ENCODE measurements at places on chromosomes 13 and 19.

- no peak for DNase-seq
These were observed 30.3 kb downstream of the ADPRHL1 start for GRCh38 chr13:113422807-113423519.

DNA sequence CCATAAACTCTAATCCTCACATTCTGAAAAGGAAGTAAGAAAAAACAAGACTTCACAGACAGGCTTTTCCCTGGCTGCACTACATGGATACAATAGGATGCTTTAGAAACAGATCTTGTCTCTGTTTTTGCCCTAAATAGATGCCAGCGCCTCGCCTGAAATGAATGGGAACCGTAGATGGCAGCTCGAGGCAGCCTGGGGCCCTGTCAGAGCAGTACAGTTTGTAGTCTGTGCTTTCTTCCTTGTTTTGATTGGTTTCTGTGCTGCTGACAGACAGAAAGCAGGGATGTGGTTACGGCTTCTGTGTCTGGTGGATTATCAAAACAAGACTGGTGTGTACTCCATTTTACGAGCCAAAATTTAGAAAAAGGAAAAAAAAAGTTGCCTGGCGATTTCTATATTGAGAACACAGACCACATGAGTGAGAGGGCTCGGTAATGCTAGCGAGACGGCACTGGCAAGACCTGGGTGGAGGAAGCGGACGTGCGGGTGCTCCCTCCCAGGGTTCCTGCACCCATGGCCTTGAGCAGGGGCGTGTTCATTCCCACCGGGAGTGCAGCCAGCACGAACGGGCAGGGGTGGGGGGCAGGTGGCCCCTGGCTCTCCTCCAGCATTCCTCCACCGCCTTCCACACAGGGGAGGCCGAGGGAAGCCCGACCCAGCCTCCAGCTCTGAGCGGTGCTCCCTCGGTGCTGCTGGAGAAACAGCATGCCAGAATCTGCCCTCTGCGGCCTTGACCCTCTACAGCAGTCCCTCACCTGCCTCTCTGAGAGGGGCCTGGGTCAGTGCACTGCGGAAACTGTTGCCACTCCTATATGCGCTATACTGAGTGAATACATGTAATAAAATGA is 37.6 kb upstream of the C1QTNF9 start:
- DNase-seq = no peak

DNA sequence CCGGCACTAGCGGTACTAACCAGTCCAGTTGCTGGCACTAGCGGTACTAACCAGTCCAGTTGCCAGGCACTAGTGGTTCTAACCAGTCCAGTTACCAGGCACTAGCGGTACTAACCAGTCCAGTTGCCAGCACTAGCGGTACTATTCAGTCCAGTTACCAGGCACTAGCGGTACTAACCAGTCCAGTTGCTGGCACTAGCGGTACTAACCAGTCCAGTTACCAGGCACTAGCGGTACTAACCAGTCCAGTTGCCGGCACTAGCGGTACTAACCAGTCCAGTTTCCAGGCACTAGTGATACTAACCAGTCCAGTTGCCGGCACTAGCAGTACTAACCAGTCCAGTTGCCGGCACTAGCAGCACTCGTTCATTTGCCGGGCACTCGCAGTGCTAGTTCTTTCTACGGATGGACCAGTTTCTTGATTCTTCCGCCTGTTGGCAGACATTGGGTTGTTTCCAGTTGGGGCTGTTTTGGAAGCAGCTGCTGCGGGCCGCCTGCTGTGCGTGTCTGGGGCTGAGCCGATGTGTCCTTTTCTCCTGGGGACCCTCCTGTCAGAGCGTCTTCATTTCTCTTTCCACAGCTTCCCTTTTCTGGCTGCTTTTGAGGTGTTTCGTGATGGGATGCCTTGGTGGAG is 123.4 kb upstream of the MCF2L start:
- no peak for DNase-seq

DNA sequence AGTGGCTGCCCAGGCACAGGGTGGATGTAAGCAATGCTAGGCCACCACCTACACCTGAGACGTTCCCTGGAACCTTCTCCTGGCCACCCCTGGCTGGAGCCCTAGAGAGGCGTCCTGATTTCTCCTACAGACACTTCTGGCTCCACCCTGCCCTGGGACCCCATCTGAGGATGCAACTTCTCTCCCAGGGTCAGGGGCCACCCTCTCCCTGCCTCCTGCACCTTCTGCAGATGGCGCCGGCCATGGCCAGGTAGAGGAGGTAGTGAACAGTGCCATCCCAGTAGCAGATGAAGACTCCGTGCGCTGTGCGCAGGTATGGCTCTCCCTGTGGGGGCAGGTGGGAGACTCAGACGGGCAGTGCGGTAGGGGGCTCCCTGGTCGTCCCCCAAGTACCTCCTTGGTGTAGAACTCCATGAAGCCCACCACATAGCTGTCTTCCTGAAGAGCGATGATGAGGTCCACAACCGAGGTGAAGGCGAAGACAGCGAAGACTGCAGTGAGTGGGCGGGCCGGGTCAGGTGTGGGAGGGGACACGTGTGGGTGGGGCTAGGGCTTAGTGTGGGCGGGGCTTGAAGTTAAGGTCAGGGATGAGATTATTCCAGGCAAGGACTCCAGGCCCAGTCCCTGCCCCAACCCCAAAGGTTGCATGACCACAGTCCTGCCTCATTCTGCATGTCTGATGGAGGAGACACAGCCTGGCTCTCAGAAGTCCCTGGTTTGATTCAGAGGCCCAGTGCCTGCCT is 3.0 kb downstream of the TM6SF2 start:
- DNase-seq = no peak

DNA sequence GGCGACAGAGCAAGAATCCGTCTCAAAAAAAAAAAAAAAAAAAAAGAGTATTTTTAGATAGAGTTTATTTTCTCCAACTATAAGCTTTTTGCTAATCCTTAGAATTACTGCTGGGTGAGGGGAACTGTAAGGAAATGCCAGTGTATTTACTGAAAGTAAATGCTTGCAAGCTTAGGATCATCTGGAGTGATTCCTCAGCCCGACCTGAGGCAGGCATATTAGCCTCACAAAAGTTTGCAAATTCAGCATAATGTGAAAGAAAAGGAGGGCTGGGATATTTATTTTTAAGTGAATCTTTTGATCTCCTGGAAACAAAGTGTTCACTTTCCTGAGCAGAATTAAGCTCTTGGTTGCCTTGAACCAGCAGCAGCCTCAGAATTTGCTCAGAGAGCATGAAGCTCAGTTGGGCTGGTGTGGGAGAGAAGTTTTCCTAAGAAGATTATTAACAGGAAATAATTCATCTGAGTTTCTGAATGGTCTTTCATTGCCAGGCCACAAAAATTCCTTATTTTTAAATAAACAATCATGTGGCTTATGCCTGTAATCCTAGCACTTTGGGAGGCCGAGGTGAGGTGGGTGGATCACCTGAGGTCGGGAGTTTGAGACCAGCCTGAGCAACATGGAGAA is 24.7 kb upstream of the SPATA13 start:
- DNase-seq = no peak

- no peak for DNase-seq
These were observed 5.0 kb upstream of the HIF3A start for GRCh38 chr19:46291829-46292228.

GRCh38 chr13:46315491-46316075 is 71.5 kb downstream of the RUBCNL start:
- no peak for DNase-seq

DNA sequence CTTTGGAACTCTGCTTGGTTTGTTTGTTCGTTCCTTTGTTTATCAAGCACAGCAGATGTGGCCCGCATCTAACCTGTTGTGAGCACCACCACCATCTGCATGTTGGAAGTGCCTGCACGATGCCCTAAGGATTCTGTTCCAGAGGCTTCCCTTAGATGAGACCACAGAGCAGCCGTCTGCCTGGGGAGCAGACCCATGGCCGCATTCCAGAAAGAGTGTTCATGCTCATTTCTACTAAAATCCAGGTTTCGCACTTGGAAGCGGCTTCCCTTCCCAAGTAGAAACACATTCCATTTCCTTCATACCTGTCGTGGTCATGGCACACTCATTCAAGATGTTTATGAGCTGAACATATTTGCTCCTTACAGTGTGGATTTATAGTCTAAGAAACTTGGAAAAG is 27.2 kb downstream of the COL4A2 start:
- no peak for DNase-seq

DNA sequence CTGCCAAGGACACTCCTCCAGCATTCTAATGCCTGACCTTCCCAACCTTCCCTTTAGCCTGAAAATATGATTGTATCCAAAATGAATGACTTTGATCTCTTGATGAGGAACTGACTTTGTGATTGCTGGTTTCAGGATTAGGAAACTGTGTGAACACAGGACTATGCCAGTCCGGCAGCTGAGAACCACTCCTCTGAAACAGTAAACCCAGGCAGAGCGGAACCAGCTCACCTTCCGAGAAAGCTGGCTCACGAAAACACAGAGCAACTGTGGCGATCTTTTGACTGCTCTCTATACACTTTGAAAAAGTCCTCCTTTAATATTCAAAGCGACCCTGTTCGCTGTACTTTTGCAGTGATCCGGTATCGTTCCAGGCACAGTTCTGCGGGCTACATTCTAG is 258.8 kb upstream of the IRS2 start:
- DNase-seq = no peak

- no peak for DNase-seq
These were observed 59.4 kb downstream of the ZDHHC20 start for GRCh38 chr13:21399741-21400140.

GRCh38 chr13:28710161-28710560 is 8.6 kb downstream of the SLC46A3 start:
- DNase-seq = no peak

GRCh38 chr13:20825477-20825875 is 51.7 kb upstream of the EEF1AKMT1 start:
- DNase-seq = no peak

DNA sequence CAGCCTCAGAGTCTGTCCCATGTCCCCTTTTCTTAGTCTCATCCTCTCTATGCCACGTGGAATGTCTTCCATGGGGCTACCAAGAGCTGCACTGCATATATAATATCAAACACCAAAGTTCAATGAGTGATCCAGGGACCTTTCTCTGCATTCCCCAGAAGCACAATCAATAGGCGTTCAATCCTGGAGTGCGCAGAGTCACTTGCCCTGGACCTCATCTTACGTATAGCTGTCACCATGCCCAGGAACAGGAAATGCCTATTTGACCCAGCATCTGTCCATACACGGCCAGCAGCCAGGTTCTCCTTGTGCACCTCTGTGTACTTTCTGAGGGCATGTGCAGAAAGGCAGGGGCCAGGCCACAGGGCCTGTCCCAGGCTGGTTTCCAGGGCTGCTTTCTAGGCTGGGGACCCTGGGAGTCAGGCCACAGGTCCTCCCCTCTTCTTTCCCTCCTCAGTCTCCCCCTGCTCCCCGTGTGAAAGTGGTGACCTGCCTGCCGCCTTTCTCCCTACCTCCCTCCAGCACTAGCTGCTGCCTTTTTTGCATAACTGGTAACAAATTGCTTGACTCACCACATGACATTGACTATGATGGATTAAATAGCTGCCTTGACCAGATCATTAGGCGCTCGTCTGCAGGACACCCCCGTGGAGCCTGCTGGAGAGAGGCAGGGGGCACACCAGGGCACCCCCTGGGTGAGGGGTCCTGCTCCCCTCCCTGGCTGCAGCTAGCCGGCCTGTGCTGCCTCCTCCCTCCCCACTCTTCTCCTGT is 222.0 kb downstream of the ZNF536 start:
- no peak for DNase-seq

DNA sequence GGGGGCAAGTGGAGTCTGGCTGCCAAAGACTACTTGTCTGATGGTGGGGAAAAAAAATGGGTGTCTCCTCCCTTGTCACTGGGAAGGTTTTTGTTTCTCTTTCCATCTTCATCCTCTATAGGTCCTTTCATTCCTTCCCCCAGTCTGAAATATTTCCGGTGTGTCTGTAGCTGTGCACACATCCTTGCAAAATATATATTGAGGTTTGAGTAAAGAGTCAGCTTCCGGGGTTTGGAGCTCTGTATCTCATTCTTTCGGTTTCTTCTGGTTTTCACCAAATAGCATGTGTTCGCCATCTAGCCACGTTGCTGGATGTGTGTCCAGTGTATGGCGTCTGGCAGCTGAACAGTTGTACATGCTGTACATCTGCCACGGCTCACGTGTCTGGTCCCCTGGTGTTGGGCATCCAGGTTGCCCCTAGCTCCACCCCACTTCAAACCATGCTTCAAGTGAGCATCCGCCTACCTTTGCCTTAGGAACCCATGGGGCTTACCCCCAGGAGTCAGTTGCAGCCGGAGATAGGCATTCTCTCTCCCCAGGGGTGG is 142.2 kb downstream of the SIPA1L3 start:
- no peak for DNase-seq

- no peak for DNase-seq
These were observed 275.4 kb downstream of the DNAJC15 start for GRCh38 chr13:43298816-43299215.

GRCh38 chr13:107715496-107715895 is 499.8 kb downstream of the LIG4 start:
- peak; percentile 35 for DNase-seq

GRCh38 chr13:48720621-48721020 is 66.9 kb downstream of the CYSLTR2 start:
- DNase-seq = no peak

DNA sequence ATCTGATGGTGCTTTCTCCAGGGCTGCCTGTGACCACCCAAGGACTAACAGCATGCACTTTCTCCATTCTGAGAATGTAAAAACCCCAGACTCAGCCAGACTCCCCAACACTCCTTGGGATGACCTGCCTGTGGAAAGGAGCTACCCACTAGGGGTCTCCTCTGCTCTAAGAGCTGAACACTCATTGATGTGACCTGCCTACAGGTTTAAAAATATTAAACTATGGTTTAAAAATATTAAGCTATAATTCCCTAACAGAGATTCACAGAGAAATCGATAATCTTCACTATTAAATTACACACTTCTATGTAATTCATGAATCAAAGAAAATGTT is 696.2 kb upstream of the SLITRK5 start:
- DNase-seq = no peak

- DNase-seq = no peak
These were observed 993 bp downstream of the RGL3 start for GRCh38 chr19:11418094-11418548.

GRCh38 chr19:47013041-47013517 is 6.6 kb upstream of the NPAS1 start:
- peak; percentile 37 for DNase-seq

DNA sequence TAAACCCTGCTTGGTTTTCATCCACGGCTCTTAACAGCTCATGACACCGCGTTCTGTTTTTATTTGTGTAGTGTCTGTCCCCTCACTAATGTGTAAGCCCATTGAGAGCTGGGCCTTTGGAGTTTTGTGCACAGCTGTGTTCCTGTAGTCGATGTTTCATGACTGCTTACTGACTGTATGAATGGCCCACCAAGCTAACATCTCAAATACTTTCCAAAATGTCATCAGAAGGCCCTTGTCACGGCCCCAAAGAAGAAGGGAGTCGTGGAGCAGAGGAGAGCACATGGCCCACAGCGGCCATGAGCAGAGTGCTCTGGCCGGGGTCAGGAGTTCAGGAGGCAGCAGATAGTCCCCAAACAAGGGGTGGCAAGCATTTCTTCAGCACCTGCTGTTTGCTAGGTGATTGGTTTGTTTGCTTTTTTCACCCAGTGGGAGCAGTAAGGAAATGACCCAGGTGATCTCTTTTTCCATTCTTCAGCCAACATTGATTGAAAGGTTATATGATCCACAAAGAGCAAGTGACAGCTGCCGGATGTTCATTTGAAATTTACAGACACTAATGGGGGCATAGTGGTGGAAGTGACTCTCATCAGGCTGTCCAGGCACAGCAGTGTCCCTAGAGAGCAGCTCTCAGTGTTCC is 315.2 kb downstream of the ATP8A2 start:
- peak; percentile 85 for DNase-seq

GRCh38 chr19:861756-862580 is 2.5 kb downstream of the CFD start:
- DNase-seq = peak; percentile 83

All from NCI-H2029 treated with DMSO at 0.1 percent for 48 hours (cell line).